ENCODE measurements at places on chromosomes 1 and 21.

DNA sequence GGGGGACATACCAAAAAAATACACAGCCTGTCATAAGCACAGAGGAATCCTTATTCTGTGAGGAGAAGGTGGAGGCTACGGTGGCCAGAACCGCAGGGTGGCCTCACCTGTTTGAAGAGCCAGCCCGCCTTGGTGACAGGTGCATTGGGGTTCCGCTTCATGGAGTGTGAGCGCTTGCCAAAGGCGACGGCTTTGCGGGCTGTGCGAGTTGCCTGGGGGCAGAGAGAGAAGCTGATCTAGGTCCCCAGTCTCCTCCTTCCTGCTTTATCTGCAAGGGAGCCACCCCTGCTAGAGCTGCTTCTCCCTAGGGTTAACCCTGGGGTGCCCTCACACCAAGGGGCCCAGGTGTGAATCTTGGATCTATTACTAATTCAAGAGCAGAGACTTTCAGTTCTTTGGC is 54.3 kb upstream of the GOLT1A start:
- DNase-seq: no peak

DNA sequence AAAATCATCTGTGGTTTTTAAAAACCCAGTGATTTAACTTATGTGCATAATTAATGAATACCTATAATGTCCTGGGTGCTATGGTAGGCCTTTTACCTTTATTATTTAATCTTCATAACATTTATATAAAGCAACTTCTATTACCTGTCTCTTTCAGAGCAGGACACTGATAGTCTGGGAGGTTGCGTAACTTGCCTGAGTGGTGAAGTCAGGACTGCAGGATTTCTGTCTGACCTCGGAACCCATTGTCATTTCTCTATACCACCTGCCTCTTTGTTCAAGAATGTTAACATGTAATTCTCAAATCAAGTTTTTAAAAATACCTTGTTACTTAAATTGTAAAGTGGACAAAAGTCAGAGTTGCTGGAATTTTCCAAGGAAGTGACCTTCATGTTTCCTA is 41.0 kb upstream of the BACH1 start:
- DNase-seq: no peak

DNA sequence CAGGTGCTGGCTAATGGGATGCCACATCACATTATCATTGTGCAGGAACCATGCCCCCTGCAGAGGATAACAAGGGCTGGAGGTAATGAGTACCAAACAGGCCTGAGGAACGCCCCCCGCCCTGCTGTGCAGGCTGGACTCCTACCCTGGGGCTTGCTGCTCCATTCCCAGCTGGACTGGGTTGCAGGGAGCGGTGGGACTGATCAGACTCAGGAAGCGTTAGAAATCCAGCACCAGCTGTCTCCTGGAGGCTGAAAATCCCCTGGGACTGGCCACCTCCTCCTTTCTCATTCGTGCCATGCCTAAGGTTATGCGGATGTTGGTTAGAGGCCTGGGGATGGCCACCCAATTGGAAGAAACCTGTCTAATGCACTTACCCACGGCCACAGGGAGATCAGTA is 36.9 kb upstream of the POU3F1 start:
- DNase-seq: no peak

- no peak for DNase-seq
Observed at GRCh38 chr1:110250749-110251148, 40.6 kb downstream of the KCNC4 start.

DNA sequence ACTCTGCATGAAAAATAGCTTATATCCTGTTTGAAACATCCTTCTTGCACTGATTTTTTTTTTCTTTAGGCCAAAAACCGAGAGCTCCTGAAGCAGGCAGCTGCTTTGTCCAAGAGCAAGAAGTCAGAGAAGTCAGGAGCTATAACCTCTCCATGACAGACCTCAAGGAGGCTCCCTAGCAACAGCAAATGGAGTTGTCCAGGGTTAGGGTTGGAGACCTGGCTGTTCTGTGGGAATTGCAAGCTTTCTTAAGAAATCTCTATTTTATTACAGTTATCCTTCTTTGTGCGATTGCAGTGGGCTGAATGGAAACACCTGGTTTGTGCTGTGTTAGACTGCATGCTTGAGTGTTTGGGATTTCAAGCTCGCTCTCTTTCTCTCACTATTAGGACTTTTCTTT is 12.6 kb upstream of the STX12 start:
- DNase-seq: no peak

DNA sequence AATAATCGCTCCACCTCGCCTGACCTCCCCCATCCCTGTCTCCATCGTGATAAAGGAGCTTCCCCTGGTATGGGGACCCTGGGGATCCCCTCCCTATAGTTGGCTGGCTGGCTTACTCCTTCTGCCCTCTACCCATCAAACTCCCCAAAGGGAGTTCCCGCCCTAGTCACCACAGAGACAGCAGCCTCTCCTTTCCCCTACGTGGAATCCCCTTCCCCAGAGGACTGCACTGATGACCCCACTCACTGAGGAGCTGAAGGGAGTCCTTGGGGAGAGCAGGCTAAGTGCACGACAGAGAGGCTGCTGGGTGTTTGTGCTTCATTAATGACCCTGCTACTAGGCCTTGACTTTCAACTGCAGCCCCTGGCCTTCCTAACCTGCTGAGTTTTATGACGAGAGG is 1.9 kb downstream of the CADM3 start:
- DNase-seq: no peak

- DNase-seq: no peak
Observed at GRCh38 chr1:30321246-30321910, 402.0 kb downstream of the MATN1 start.

DNA sequence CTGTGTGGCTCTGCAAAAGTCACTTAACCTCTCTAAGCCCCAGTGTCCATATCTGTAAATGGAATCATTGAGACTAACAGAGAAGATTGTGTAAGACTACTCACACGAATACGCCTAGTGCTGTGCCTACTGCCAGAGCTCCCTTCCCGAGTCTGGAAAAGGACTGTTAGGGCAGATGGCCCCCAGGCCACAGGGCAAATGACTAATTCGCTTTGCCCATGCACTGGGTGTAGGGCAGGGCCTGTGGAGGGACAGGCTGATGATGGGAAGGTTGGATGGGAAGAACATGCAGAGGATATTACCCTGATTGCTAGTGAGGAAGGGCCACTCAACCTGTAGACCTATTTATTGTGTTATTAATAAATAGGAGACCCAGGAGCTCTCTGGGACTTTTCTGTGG is 4.2 kb upstream of the GPR61 start:
- no peak for DNase-seq

- peak; percentile 92 for DNase-seq
Observed at GRCh38 chr21:33360881-33361602, 36.3 kb downstream of the IFNAR1 start.

- DNase-seq: no peak
Observed at GRCh38 chr1:169361281-169361680, 6.3 kb downstream of the NME7 start.

DNA sequence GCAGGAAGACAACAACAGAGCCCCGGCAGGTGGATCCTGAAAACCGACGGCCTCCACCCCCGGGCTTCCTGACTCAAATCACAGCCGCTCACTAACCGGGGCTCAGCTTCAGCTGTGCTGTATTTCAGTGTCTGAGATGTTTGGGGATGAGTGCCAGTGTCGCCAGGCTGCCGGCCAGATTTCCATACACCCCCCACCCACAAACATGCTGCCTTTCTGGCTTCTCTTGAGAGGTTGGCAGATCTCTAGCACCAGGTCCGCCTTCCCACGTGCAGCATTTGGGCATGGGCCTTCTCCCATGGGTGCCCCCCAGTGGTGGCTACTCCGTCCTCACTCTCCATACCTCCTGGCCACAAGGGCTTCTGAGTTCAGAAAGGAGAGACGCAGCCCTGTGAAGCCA is 34.8 kb downstream of the KCNAB2 start:
- DNase-seq: no peak

DNA sequence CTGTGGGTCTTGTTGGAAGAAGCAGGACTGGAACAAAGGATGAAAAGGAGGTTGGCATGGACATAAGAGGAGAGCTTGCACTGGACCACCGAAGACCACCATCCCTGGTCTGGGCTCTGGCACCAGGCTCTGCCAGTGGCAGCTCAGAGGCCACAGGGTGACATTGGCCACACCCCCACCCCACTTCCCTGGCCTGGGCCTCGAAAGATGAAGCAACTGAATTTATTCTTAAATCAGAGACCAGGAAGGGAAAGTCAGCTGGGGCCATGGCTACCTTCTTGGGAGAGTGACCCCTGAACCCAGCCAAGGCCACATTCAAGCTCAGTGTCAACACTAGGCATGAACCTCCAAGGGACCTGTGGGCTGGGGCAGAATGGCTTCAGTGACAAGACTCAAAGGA is 4.0 kb downstream of the KLHDC7A start:
- DNase-seq: no peak

DNA sequence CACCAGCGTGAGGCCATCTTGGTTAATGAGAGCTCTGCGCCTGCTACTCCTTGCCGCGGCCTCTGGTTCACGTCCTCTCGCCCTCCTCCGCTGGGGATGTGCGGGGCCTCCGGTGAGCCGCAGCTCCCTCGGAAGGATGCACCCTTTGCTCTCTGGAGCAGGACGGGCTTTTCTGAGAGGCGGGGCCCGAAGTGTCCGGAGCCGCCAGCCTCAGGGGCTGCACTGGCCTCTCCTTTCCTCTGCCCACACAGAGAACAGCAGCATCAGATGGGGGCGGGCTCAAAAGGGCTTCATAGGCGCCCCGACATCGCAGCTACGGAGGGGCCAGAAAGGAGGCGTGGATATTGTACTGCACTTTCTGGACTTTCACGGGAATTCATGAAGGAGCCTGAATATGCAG is 284.7 kb downstream of the CAMTA1 start:
- DNase-seq: no peak

DNA sequence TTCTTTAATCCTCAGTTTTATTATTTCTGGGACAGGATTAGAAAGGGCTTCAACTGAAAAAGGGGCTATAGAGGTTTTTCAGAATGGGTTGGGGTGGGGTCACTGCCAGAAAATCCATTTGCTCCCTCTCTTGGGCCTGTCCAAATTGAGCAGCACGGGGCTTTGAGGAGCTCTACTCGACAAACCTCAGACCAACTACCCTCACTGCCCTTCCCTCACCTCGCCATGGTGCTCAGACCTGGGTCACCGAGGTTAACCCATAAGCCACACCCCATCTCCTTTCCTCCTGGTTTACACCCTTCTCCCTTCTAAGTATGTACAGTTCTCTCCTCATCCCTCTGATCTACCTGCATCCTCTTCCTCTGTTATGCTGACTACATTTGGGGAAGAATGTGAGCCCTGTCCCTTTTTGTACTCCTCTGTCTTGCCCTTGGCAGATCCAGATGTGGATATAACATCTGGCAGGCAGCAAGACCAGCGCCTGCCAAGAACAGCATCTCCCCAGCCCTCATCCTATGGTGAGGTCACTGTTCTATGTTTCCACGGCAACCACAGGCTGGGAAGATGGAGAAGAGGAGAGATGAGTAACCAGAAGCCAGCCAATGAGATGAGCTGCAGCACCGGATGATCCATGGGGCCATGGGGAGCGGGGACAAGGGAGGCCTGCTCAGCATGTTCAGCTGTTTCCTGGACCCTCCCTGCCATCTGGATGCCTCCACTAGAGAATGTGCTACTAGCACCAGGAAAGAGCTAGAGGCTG is 3.7 kb upstream of the FABP3 start:
- no peak for DNase-seq

DNA sequence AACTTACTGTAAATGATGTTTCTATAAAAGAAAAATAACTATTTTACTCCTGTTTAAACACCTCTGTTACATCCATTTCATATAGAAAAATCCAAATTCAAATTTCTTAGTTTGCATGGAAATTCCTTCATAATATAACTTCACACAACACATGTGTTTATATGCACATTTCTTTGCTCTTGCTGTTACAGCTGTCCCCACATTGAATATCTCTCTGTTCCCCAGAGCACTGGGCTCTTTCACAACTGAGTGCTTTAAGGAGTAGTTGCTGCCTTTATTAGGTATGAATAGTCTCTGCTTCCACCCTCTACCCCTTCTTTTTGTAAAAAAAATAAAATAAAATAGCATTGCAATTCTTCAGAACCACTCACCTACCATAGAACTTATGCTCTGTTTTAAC is 287.0 kb downstream of the OLFM3 start:
- DNase-seq: no peak

DNA sequence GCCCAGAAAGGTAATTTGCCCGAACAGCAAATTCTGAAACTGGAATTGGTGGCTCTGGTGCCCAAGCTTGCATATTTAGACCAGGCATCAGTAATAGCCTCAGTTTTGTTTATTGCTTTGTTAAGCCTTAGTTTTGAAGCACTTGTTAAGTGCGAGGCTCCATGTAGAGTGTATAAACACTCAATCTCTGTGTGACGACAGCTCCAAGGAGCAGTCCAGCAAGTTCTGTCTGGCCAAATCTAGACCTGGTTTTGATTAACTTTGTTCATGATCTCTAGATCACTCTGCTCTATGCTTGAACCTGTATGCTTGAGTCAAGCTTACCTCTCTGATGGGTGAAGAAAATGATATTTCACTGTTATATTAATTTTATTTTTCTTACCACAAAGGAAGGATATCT is 37.4 kb downstream of the DOP1B start:
- no peak for DNase-seq

GRCh38 chr21:35922618-35923017 is 137.7 kb downstream of the SETD4 start:
- no peak for DNase-seq

GRCh38 chr1:95615421-95615820 is 381.4 kb downstream of the RWDD3 start:
- no peak for DNase-seq

DNA sequence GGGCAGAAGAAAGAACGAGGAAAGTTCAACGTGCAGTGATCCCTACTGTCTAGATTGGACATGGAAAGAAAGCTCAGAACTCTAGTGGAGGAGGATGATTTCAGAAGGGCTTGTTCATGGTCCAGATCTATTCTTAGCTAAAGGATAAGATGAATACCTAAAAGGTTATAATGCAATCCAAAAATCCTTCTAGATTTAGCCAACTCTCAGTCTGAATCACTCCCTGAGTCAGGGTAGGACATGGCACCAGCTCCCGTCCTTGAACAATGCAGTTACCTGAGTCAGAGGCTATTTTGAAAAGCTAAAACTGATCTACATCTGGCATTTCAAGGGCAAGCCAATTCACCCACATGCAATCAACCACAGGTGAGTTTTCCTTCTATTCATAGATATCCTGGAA is 38.8 kb upstream of the HIVEP3 start:
- DNase-seq: no peak

DNA sequence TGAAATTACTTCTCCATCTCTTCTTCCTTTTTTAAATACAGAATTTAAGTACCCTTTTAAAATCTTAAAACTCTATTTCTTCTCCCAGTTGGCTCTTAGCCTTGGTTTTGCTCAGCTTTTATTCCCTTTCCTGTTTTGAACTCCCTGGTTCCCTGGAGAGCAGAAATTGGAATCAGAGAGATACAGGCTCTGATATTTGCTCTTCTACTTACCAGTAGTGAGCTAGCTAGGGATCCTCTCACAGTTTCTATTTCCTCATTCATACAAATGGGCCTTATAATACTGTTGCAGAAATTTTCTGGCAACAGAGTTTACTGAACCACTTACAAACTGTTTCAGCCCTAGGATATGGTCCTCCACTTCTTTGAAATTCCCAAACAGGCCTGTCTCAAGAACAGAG is 606.3 kb downstream of the NUF2 start:
- DNase-seq: no peak

- DNase-seq: no peak
Observed at GRCh38 chr21:45410865-45411809, 6.2 kb downstream of the COL18A1 start.

All from HEK293T (cell line).